ENCODE measurements at places on chromosomes 3 and 15. TPM values are rescaled to one million over a fixed set of nuclear protein-coding genes. Genes with fewer than 3 reads are reported as not detected.

The MST1R gene
- polyA plus RNA-seq = 0.30 TPM

DNA sequence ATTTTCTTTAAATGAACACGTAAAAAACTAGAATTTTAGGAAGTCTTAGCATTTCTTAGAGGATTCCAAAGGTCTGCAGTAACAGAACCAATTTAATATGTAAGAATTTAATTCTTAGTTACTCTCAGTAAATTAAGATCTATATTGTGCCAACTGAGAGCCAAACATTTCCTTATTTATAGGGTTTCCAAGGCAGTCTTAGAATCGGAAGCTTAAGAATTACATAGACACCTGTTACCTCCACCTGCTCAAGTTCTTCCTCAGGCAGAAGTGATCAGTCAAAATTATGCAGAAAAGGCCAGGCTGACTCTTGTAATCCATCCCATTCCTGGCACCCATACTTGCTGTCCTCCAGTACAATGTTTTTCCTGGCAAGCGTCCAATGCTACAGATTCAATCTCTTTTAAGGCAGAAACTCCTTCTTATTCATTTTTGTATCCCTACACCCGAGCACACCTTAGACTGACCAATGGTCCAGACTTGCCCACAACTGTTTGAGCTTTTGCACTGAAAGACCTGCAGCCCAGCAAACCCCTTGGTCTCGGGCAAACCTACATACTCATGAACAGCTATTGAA, 64.3 kb downstream of the NCEH1 start:
- peak; percentile 43 for DNase-seq

DNA sequence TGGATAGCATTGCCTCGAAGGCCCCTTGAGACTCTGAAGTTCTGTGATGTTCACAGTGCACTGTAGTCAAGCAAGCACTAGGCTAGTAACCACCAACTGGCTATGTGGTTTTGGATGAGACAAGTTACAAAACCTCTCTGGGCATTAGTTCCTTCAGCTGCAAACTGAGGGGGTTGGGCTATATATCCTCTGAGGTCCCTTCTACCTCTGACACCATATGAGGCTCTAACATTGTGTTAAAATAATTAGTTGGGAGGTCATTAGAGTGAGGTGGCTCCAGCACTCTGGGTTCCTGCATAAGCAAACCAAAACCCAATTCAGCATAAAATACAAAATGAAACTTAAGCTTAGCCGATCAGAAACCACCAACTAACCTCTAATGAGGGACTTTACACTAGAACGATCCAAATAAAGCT, 209.5 kb upstream of the LRRN1 start:
- DNase-seq = no peak

GRCh38 chr3:191380001-191380400, 49.7 kb upstream of the UTS2B start:
- no peak for DNase-seq

DNA sequence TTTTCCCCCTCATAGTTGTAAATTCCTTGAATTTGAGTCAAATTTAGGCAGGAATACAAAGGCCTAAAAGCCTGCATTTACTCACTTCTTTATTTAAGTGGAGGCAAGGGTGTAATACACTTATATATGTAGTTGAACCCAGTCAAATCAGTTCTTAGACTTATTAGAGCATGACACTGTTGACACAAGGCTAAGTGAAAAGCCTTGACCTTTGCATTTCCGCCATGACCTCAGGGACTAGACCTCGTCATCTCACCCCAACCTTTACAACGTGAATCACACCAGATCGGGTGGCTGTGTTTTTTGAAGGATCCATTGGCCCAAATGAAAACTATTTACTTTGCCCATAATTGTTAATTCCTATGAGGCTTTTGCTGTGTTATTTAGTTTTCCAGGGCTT, 774.4 kb downstream of the ROBO1 start:
- no peak for DNase-seq

- no peak for DNase-seq
Observed at GRCh38 chr15:96462768-96463750, 132.6 kb downstream of the NR2F2 start.

DNA sequence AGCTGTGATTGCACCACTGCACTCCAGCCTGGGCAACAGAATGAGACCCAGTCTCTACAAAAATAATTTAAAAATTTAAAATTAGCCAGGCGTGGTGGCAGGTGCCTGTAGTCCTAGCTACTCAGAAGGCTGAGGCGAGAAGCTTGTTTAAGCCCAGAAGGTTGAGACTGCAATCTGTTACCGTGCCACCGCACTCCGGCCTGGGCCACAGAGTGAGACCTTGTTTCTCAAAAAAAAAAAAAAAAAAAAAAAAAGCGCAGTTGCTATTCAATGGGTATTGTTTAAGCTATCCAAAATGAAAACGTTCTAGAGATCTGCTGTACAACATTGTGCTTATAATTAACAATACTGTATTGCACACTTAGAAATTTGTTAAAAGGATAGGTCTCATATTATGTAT, 24.0 kb downstream of the ZNF148 start:
- DNase-seq = no peak

The CADPS gene
- polyA plus RNA-seq = not detected

GRCh38 chr3:196517162-196517800, 2.1 kb upstream of the SMCO1 start:
- no peak for DNase-seq

DNA sequence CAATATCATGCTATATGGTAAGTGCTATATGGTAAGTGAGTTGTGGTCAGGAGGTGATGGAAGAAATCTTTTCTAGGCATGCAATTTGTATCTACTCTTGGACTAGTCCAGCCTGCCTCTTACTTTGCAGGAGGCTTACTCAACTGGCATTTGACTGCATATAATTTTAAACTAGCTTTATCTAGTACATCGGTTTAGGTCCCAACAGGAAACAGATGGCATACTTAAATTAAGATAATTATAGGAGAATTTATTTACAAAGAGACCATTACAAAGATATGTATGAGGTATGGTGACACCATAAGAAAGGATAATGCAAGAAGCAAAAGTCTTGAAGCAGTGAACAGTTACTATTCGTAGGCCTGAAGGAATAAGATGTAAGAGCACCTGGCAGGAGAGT, 7.8 kb downstream of the SLC28A2 start:
- DNase-seq = no peak

- peak; percentile 25 for DNase-seq
Observed at GRCh38 chr3:108024146-108024850, 66.5 kb downstream of the CD47 start.

The GLDN gene
- polyA plus RNA-seq = 0.71 TPM

The GOLGA8T gene
- polyA plus RNA-seq = 0.28 TPM

DNA sequence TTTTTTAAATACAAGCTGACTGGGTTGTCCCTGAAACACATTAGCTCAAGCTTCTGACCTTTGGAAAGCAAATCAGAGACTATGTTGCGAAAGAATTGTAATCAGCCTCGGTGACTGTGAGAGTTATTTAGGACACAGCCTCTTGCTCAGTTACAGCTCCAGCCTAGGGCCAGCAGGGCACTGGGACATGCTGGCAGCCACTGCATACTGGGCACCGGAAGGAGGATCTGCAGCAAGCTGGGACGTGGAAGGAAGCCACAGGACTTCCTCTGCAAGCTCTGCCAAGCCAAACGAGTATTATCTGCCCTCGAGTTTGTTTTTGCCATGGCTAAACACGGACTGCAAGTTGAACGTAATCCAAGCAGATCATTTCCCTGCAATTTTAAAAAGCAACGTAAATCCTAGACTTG, 24.4 kb upstream of the COPG1 start:
- no peak for DNase-seq

DNA sequence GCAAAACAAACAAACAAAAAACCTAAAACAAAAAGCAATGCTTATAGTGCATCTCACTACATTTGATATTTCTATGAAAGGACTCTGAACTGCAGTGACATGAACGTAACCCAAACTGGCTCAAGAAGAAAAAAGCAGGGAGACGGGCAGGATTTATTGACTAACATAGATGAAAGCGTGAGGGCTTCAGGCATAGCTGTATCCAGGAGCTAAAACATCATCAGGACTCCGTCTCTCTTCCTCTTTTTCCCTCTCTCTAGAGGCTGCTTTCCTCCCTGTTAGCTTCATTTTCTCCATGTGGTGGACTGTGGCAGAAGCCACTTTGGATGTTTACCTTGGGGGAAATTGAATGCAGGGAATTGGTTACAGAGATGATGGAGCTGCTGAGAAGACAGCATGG, 418.2 kb upstream of the PROK2 start:
- no peak for DNase-seq

The GASK1A gene
- polyA plus RNA-seq = 2.3 TPM

DNA sequence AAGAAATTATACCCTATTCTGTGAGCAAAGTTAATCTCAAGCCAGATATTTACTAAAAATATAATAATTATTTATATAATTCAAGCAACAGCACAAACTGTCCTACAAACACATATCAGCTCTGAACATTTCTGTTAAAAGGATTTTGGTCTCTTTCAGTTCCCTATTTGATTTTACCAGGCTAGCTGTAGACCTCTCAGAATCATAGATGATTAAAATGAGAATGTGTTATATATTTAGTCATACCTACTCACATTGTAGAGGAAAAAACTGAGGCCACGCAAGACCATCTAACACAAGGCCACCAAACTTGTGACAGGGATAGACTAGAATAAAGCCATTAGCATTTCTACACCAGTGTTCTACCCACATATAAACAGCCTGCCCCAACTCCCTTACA, 28.5 kb downstream of the ACKR4 start:
- no peak for DNase-seq

DNA sequence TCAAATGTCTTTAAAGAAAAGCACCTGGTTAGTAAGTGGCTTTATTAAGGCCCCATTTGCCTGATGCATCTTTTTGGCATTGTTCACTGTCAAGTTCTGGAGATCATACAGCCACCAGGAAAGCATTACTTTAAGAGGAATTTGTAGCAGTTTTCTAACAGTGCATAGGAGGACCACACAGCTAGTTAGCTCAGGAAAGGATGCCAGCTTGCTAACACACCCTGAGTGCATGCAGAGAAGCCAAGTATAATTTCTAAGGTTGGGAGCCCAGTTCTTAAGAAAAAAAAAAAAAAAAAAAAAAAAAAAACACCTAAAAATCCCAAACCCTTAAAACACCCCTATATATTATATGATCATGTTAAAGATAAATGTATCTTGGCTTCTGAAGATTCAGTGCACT, 102.0 kb upstream of the FEZF2 start:
- DNase-seq = no peak

- DNase-seq = peak; percentile 95
Observed at GRCh38 chr15:74235962-74236361, at the start of gene CCDC33. Gene CCDC33 (plus strand): TSS chr15:74236326. CDS start chr15:74236720, 394 bp downstream.

DNA sequence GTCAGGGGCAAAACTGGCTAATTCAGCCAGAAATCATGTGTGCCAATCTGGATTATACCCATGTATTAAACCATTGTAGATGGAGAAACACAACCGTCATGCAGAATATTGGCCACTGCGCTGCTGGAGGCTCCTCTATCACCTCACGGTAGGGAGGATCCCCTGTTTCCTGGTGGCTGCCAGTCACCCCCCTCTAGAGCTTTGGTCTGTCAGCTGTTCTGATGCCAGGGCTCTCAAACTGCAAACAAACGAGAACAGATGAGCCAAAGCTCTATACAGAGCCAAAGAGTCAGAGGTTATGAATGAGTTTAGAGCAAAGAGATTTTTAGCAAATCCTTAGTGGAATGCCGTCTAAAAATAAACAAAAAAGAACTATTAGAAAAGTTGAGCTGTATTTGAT, 62.5 kb downstream of the IL20RB start:
- no peak for DNase-seq

GRCh38 chr15:81357180-81357686, 16.8 kb downstream of the TMC3 start:
- DNase-seq = no peak

The HACD2 gene
- polyA plus RNA-seq = 13.1 TPM

The SPATA12 gene
- not detected for polyA plus RNA-seq

GRCh38 chr3:14170531-14171159, 7.8 kb downstream of the XPC start:
- no peak for DNase-seq

GRCh38 chr15:73968461-73968860, 23.6 kb downstream of the STOML1 start:
- no peak for DNase-seq

DNA sequence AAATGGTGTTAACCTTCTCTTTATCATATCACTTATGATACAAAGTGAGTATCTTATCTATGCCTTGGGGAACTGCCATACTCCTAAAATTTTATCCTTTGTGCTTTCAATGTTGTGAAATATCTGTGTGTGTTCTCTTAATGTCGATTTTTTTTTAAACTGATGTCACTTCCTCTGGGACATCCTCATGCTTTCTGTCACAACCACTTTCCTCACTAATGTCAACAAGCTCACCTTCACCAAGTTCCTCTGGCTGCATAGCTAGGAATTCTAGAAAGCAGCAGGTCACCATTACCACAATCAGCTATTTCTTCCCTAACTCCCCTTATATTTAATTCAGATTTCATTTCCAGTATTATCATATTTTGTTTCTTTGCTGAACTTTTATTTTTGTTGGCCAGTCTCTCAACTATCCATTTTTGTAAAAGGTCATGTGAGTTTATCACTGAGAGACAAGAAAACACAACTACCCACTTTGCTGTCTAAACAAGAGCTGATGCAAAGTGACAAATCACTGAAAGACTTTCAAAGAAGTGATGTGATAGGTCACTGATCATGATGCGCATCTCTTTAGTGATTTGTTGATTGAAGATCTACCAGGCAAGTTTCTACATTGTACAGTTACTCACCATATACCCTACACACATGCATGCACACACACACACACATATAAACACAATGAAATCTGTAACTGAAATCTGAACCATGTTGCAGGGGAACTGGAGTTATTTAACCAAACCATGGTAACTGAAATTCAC, 369.0 kb downstream of the ULK4 start:
- DNase-seq = no peak

DNA sequence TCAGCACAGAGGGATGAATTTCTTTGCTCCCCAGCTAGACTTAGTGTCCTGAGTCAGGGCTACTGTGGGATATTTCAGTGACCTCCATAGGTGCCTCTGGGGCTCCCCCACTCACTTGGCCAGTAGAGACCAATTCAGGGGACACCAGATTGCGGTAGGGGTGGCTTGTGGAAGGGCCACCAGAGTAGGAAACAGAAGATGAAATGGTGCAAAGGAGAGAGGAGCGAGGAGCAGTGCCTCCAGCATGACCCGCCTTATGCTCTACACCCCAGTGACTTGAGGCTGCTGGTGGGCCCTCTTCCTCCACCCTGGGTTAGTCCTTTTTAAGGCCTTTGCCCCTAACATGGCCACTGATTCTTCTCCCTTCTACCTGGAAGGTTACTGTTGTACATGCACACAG, 2.5 kb downstream of the AEN start:
- no peak for DNase-seq

GRCh38 chr3:9122732-9123364, 126.6 kb downstream of the SRGAP3 start:
- DNase-seq = no peak

GRCh38 chr15:62280625-62281024, 115.5 kb upstream of the C2CD4B start:
- no peak for DNase-seq

Data from kidney (tissue), 22 donors.